ENCODE measurements at places on chromosomes 13 and 19.
A peak's percentile ranks its signal among the peaks of the same experiment; 100 is the strongest.

- no peak for DNase-seq
Observed at GRCh38 chr19:411723-412355, 2.9 kb upstream of the C2CD4C start.

GRCh38 chr13:77422724-77423123 lies 95.8 kb upstream of the MYCBP2 start:
- no peak for DNase-seq

DNA sequence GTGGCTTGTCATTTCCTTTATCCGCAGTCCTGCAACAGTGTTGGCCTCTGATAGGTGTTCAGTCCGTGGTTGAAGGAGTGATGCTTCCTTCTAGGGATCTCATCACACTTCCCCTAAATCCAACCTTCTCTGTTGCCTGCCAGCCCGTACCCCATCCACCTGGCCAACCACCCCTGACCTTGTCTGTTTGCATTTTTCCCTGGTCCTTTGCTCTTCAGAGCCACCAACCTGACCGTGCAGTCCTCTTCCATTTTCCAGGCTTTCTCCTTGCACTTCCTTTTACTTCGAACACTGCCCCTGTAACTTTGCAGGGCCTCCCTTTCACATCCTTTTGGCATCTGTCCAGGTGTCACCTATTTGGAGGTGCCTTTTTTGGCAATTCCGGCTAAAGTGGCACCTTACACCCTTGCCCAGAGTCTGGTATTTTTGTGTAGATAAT lies 696 bp downstream of the ZNF460 start:
- no peak for DNase-seq

GRCh38 chr13:109870274-109870673 lies 83.9 kb upstream of the IRS2 start:
- DNase-seq, result no peak

DNA sequence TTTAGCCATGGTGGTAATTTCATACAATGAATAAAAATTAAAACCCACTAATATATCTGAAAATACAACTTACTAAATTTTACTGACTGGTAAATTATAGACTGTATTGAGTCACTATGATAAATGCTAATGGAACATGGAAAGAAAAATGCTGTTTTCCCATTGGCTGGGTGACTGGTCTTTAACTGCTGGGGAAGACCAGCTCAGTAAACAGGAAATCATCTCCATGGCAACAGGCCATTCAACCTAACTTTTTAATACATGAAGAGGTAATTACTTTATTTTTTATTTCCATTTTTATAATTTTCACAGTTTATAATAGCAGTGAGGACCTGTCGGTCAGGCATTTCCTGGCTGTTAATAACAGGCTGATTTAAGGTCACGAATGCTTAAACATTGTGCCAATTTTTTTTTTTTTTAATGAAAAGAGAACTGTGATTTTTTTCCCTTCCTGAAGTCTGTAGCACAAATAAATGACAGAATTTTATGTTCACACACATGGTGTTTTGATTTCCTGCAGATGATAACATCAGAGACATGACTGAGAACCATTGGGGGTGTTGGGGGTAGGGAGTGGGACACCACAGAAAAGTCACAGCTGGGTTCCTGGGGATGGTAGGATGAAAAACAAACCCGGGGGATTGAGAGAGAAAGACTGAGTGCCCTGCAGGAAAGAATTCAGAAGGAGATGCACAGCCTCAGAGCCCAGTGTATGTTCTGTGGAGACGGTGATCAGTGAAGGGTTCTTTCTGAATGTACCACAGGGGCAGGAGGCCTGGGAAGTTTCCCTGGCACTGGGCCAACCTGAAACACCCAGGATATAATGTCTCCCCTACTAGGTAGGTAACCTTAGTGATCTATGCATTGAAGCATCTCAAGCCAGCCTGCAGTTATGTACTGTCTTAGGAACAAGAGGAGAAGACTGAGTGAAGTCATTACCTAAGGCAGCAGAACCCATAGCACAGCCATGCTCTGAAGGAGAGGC lies 297.1 kb downstream of the COG6 start:
- no peak for DNase-seq

DNA sequence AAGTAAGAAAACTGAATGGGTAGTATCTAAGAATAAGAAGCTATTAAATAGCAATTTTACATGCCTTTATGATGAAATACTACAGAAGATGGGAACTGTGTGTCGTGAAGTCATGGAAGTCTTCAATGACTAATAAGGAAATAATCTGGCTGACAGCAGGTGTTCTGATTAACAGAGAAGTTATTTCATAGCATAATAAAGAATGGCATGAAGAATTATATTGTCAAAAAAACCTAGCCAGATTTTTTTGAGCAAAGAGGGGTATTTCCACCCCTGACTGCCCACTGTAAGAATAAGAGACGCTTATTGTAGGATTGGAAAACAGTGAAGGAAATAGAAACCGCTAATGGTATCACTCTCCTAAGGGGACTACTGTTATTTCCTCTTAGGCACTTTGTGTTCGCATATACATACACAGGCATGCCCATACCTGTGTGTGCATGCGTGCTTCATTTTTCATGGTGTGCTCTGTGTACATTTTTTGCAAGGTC lies 318.8 kb downstream of the SHISA2 start:
- no peak for DNase-seq

DNA sequence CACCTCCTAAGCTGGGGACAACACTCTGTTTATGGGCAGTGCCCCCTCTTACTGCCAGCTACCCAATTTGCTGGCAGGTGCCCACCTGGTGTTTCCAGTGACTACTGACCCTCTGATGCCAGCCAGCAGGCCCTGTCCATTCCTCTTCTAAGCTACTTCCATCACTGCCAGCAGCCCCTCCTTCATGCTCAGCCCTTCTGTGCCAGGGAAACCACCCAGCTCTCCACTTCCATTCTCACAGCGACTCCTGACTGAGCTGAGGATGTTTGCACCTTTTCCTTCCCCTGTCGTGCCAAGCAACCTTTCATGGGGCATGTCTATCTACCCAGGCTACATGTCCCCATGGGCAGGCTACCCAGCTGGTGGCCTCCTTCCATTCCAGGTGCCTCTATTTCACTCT lies 24.0 kb upstream of the ZNF492 start:
- no peak for DNase-seq

- peak; percentile 89 for DNase-seq
Observed at GRCh38 chr19:13796301-13797057, 1.2 kb downstream of the ZSWIM4 start.

DNA sequence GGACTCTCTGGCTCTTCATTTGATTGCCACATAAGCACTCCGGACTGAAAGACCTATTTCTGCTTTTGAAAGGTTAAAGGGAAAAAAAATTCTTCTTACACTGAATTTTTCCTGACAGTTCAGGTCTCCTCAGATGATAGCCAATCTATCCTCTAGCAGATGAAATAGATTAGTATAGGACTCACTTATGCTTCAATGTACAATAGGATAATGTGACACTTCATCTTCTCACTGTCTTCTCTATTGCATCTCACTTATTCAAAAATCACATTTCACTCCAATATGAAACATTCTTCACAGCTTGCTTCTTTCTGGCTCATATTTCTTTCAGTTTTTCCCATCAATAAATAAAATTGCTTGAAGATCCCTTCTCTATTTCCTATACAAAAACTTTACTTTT lies 860.9 kb upstream of the SLITRK6 start:
- DNase-seq, result no peak

GRCh38 chr13:66559093-66559492 lies 671.0 kb downstream of the PCDH9 start:
- no peak for DNase-seq

GRCh38 chr19:2627319-2627829 lies 75.1 kb downstream of the GNG7 start:
- DNase-seq, result peak; percentile 98

DNA sequence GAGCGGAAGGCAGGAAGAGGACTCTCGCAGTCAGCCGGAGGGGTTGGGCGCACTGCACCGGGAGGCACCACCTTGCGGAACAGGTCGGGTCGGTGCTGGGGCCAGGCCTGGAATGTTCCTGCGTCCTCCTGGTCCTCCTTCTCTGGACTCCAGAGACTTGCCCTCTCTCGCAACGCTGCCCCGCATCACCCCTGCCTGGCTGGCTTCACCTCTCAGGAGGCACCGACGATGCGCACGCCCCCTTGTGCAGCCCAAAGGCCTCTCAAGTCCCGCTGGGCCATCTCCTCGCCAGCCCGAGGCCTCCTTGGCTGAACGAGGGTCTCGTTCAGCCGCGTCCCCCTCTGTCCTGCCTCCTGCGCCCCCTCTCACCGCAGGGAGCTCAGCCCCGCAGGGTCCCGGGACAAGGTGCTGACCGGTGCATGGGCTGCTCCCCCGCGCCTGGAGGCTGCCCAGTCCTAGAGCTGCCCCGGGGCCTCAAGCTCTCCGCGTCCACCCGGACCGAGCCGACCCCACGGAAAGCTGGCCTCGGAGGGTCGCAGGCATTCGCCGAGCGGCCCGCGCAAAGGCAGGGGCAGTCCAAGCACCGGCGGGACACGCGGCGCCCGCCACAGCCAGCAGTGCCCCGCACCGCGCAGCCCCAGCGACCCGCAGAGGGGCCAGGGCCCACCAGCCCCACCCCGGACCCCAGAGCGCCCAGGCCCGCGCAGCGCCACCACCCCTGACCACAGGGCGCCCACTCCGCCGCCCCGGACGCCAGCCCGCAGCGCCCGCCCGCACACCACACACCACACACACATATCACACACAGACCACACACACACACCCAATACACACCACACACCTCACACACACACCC lies 133.8 kb downstream of the CRYL1 start:
- DNase-seq, result no peak

DNA sequence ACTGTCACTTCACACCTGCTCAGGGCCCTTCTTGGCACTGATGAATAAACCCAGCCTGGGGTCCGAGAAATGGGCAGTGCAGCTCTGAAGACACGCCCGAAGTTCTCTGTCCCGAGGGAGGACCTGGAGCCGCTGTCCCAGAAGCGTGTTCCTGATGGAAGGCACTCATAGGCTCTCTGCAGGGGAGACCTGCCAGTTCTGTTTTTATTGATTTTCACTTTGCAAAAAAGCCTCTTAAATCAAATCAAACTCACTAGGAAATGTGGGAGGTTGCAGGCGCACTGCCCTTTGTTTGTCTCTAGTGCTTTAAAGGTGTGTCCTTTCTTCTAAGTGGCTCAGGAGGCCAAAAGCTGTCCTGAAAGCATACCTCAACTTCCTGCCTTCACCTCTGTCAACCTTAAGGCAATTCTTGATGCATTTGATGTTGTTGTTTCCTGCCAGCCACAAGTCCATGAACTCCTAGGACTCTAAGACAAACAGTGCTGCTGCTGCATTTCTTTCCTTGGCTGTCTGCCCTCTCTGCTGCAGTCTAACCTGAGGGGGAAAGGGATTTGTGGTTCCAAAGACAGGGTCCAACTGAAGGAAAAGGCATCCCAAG lies 663.2 kb downstream of the UQCRFS1 start:
- DNase-seq, result no peak

GRCh38 chr19:52725528-52725961 lies 9.3 kb downstream of the ZNF611 start:
- DNase-seq, result no peak

DNA sequence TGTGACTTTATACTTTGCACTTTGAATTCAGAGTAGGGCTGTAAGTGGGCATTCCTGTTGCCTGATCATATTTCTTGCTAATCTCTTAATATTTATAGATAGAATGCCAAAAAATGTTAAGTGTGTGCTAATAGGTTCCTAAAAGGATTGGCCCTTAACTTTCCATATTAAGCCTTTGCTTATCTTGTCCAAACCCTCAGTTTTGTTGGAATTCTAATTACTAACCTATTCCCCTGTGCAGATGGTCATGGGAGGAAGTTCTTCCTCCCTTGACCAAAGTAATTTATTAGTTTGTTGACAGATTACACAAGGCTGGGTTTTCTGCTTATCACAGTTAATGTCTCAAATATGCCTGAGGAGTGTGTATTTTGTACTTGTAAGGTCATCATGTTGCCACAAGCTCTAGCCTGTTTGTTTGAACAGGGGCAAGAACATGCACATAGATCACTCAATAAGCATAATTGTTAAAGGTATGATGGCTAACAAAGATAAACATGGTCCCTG lies 541.1 kb upstream of the SPRY2 start:
- DNase-seq, result no peak

GRCh38 chr19:15508035-15508710 lies at the start of gene CYP4F22:
CYP4F22 (plus strand) TSS chr19:15508525; CDS start chr19:15525337, 16,812 bp downstream.
- DNase-seq, result no peak

- DNase-seq, result no peak
Observed at GRCh38 chr13:63463782-63464610, 2048.3 kb upstream of the PCDH20 start.

GRCh38 chr19:30385174-30385573 lies 13.0 kb downstream of the ZNF536 start:
- DNase-seq, result no peak

DNA sequence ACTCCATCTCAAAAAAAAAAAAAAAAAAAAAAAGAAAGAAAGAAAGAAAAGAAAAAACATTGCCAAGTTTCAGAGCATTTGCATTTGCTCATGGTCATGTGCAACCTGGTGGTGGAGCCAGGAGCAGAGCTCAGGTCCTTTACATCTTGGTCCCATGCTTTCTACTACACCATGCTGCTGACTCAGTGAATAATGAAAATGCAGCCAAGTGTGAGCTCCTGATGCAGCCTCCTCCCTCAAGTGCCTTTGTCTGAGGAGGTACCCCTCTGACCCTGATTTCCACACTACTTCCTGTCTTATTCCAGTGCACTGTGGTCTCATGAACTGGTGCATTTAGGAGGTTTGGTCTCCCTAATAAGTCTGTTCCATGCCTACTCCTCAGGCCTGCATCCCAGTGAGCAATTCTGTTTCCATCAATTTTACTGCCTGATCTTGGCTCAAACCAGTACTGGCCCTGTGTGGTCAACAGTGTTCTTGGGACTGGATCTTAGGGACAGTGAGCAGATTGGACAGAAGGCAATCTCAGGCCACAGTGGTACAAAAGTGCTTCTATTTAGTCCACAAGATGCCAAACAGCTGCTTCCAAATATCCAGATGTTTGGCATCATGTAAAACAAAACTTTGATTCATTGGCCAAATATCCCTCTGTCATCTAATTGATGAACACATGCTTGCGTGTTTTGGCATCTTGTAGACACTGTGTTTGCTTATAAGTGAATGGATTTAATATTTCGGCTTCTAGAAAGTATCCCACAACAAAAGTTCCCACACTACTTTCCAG lies 28.8 kb upstream of the LRCH1 start:
- no peak for DNase-seq

DNA sequence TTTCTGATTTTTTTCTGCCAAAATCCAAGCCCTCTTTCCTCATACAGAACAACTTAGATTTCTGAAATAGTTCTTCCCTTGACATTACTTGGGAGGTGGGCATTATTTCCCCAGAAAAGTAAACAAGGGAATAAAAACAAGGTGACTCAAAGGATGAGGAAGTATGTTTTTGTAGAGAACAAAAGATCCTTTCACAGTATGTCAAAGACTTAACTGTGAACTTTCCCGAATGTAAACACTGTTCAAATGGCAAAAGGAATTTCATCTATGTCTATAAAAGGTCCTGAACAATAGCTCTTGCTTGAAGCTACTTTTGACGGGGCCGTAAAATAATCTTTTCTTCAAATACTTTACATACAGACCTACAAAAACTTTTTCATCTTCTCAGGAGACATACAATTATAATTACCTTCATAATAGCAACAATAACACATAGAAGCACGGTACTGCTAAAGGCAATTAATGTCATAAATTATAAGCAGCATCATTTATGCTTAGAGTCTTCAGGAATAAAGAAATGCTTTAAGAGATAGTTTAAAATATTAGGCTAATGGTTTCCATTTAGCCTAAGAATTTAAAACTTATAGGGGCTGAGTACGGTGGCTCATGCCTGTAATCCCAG lies 191.1 kb downstream of the RGCC start:
- DNase-seq, result no peak

GRCh38 chr19:51121257-51121656 lies 3.4 kb upstream of the SIGLEC9 start:
- DNase-seq, result no peak
